T-cell (primary cell): ENCODE measurements at places on chromosomes 1 and 21.

GRCh38 chr1:191752342-191752741, 405.9 kb upstream of the RGS18 start:
- DNase-seq, result no peak

GRCh38 chr1:203095061-203095690, 9.4 kb upstream of the MYOG start:
- no peak for DNase-seq

DNA sequence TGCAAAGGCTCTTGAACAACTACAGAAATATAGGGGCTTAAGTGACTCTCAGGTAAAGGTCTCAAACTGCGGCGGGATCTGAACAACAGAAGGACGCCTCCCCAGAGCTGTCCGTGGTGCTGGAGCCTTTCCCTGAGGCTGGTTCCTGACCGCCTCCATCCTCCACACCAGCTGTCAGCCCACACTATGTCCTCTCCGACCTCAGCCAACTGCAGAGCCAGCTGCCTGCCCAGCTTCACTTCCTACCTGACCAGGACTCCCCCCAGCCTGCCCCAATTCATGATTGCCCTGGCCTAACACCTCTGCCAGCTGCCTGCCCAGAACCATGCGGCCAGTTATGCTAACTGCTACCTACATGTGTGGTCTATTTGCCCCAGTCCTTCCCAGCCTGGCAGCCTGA, 63.6 kb upstream of the ZC3H12A start:
- no peak for DNase-seq

DNA sequence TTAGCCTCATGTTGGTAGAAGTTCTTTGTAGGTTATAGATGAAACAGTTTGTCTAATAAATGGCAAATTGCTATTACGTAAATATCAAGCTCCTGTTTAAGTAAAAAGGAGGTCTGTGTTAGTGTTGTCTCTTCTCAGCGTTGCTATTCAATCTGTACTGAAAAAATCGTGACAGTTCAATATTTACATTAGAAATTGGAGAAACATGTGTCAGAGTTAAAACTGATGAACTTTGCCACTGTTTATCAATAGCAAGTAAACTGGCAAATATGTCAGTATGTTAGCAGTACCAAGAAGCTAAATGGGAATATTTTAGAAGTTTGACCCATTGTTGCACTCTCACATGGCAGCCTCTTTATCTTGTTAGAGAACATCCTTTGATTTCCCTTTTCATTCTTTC, 218.5 kb downstream of the GPR52 start:
- DNase-seq, result no peak

GRCh38 chr1:8423692-8424538, 106.0 kb downstream of the SLC45A1 start:
- DNase-seq, result peak; percentile 28

- no peak for DNase-seq
Observed at GRCh38 chr1:162385702-162386101, 4.2 kb downstream of the C1orf226 start.

- no peak for DNase-seq
Observed at GRCh38 chr1:24301785-24302175, 17.4 kb upstream of the GRHL3 start.

DNA sequence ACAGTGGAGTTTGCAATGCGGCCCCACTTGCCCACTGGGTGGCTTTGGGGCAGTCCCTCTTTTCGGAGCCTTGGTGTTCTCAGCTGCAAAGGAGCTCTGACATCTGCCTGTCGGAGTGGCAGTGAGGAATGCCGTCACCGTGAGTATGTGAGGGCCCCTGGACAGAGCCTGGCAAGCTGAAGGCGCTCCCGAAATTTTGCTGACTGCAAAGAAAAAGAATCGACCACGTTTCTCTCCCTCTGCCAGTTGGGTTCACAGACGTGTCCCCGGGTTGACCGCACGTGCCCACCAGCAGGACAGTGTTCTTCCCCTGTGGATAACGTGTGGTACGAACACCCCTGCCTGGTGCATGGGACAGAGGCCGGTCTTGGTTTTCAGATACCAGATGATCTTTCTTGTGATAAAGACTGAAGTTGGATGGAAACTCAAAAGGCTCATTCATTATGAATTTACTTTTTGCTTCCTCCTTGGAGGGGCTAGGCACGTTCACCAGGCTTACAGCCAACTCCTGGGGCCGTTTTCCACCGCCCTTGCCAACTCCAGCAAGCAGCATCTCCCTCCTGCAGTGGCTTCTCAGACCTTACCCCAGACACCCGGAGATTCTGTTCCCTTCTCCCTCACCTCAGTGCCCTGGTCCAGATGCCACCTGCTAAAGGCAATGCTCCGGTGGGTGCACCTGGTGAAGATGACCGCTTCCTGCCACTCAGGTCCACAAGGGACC, 29.7 kb downstream of the ECE1 start:
- DNase-seq, result no peak

- DNase-seq, result no peak
Observed at GRCh38 chr1:75764057-75764655, 21.9 kb upstream of the RABGGTB start.

- DNase-seq, result no peak
Observed at GRCh38 chr1:110783292-110783918, 89.5 kb upstream of the CD53 start.
